ENCODE measurements at places on chromosomes 1 and 21.
A peak's percentile ranks its signal among the peaks of the same experiment; 100 is the strongest.

- no peak for DNase-seq
Measured at GRCh38 chr1:3548156-3548893, 63.0 kb downstream of the MEGF6 start.

GRCh38 chr1:28494737-28495136 lies 11.1 kb upstream of the RCC1 start:
- no peak for DNase-seq

DNA sequence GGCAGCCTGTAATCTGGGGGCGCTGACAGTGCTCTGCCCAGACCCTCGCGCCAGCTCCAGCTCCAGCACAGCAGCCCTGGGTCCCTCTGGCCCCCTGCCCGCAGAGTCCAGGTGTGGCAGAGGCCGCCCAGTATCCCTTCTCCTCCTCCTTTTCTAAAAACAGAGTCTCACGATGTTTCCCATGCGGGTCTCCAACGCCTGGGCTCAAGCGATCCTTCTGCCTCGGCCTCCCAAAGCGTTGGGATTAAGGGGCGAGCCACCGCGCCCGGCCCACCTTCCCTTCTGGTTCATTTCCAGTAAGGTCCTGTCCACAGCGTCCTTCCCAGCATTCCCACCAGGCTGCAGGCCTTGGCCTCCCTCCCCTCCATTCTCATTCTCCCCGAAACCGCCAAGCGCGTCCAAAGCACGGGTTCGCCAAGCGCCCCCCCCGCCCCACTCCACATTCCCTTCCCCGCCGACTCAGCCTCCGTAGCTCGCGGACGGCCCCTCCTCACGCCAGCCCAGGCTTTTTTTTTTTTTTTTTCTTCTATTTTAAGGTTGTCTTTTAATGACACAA lies 2.0 kb upstream of the PCBP3 start:
- DNase-seq, result no peak

GRCh38 chr1:14997646-14998276 lies 155.8 kb upstream of the TMEM51 start:
- no peak for DNase-seq

DNA sequence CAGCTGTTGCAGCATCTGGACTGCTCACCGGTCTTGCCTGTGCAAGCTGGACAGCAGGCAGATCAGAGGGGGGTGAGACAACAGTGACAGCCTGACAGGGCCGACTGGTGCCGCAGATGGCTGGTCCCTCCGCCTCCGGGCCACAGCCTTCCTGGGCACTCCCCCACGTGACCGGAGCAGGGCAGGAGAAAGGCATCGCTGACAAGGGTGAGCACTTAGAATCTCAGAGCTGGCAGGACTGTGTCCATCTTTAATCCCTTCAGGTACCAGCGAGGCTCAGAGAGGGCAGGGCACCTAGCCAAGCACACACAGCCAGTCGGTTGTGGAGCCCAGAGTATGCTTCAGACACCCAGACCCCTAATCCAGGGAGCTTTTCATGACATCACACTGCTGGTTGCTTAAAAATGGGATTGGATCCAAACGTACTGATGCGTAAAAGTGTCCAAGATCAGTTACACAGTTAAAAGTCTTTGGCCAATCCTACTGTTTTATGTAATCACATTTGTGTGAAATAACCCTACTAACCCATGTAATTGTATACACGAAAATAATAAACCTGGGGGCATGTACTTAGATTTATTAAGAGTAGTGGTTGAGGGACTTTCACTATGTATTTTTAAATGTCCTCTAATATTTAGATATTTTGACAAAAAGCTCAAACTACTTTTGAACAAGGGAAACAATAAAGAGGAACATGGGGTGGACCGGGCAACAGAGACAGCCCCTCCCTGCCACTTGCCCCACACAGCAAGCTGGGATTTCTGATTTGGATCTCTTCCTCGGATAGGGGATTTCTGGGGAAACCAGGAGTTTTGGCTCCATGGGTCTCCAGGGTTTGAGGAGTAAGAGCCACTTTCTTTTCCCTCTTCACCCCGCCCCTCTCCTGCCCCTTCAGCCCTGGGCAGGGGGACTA lies 758 bp upstream of the CNTN2 start:
- DNase-seq, result no peak

DNA sequence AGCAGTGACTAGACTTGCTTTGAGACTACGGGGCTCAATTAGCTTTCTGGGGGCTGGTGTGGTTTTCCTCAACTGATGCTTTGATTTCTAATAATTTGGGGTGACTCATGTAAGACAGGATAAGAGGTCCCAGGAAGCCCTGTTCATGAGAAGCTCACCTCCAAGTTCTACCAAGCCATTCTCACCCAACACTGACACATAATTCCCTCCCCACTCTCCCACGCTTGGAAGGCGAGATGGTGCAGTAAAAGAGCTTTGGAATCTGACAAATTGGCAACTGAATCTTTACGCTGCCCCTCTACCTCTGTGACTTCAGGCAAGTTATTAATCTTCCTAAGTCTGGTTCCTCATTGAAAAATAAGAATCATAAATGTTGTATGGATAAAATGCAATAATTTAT lies 299.1 kb upstream of the DUSP10 start:
- DNase-seq, result no peak

- DNase-seq, result peak; percentile 42
Measured at GRCh38 chr1:11571906-11572616, 82.2 kb downstream of the FBXO2 start.

GRCh38 chr1:204680051-204680450 lies 5.5 kb downstream of the LRRN2 start:
- no peak for DNase-seq

- DNase-seq, result no peak
Measured at GRCh38 chr1:117275055-117275454, 64.3 kb upstream of the VTCN1 start.

DNA sequence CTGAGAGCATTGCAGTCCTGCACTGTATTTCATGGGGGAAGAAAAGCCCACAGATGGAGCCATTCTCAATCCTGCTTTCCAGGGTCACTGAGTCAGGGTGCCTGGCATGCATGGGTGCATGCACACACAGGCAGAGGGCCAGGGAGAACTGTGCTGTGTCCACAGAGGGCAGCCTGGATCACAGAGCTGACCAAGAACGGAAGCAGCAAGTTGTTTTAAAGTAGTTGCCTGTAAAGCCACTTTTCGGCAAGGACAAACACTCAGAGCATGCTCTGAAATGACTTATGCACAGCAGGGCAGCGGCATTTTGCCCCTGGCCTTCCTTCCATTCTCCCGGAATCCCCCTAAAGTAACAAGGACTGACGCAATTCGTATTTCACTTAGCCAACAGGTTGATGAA lies 3.6 kb downstream of the ERG start:
- DNase-seq, result no peak
